T-helper 17 cell (primary cell): ENCODE measurements at places on chromosomes 5 and 9.
A peak's percentile ranks its signal among the peaks of the same experiment; 100 is the strongest.

DNA sequence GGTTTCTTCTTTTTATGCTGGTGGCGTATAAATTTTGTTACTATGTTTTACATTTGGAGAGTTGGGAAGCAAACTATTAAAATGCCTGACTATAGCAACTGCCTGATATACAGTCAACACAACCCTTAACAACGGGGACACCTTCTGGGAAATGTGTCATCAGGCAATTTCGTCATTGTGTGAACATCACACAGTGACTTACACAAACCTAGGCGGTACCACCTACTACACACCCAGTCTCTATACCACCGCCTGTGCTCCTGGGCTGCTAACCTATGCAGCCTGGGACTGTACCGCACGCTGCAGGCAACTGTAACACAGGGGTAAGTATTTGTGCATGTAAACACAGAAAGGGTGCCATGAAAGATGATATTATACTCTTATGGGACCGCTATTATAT is 1.3 kb upstream of the CDHR2 start:
- no peak for DNase-seq

- DNase-seq, result no peak
Observed at GRCh38 chr5:119398727-119399466, 43.1 kb downstream of the TNFAIP8 start.

- no peak for DNase-seq
Observed at GRCh38 chr5:180367991-180368390, 14.9 kb upstream of the GFPT2 start.

DNA sequence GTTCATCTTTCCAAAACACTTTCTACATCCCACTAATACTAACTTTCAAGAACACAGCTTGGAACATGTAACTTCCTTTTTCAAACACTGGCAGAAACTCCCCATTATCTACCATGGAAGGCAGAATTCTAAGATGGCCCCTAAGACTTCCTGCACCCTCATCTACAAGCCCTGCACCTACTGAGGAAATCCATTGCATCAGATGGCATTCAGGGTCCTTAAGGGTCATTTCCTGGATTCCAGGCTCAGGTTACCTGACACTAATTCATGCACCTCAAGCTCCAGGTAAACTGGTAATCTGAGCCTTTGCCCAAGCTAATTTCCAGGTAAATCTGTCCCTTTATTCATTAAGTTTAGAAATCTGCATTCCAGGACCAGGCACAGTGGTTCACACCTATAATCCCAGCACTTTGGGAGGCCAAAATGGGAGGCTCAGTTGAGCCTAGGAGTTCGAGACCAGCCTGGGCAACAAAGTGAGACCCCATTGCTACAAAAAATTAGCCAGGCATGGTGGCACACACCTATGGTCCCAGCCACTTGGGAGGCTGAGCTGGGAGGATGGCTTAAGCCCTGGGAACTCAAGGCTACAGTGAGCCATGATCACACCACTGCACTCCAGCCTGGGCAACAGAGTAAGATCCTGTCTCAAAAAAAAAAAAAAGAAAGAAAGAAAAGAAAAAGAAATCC is 91.6 kb downstream of the NFIB start:
- DNase-seq, result no peak

GRCh38 chr9:116262448-116262847 is 108.9 kb downstream of the PAPPA start:
- DNase-seq, result no peak

- peak; percentile 22 for DNase-seq
Observed at GRCh38 chr5:139389701-139390638, at the start of gene MZB1. MZB1 (minus strand) TSS chr5:139389913; CDS start chr5:139389856, 57 bp downstream.

DNA sequence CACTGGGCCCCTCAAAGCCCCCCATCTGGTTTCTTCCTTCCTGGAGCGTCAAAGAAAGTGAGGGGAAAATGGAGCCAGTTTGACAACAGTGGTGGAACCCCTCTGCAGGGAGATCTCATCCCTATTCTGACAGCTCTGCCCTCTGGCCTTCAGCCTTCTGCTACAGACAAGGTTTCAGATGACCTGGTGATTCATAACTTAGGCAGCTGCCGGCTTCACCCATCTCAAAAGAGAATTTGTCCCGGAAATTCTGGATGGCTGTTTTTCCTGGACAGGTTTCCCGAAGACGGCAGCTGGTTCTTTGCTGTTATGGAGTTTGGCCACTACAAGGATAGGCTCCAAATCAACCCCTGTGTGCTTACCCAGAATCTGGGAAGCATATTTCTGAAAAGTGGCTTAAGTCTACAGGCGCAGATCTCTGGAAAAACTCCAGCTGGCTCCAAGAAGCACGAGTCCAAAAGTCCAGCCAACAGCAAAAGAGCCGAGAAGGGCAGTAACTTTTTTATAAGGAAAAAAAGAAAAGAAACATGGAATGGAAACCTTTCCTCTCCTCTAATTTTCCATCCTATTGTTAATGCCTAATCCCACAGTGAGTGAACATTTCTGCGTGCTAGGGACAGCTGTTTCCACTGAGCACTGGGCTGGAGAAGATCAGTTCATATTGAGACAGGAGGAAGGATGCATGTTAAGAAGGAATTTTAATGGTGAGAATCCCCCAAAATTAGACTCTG is 54.5 kb downstream of the ZNF366 start:
- no peak for DNase-seq

GRCh38 chr5:44983006-44983405 is 174.3 kb downstream of the MRPS30 start:
- DNase-seq, result no peak

GRCh38 chr9:6600426-6600825 is 45.1 kb downstream of the GLDC start:
- no peak for DNase-seq

- DNase-seq, result no peak
Observed at GRCh38 chr5:144335561-144335960, 164.9 kb downstream of the KCTD16 start.

GRCh38 chr5:17748201-17748600 is 113.9 kb downstream of the TAF11L14 start:
- no peak for DNase-seq

- no peak for DNase-seq
Observed at GRCh38 chr9:21402386-21403251, 6.3 kb upstream of the IFNA8 start.

DNA sequence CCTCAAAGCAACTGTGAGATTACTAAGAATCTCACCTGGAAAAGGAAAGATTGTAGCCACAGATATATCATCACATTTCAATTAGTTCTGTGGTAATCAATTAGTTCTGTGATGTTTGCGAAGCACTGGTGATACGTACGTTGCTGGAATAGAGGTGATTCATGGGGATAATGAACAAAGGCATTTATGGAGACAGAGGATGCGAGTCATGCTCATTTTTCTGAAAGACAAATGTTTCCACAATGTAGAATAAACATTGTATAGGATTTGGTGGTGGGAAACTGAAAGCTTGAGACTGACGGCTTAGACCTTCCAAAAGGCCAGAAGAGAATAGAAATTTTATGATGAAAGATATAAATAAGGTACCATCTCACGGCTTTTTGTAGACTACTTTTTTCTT is 507.3 kb upstream of the TYRP1 start:
- no peak for DNase-seq

- no peak for DNase-seq
Observed at GRCh38 chr9:37904445-37905130, 661 bp upstream of the SLC25A51 start.

- DNase-seq, result no peak
Observed at GRCh38 chr5:94693043-94693822, 74.8 kb downstream of the SLF1 start.

- no peak for DNase-seq
Observed at GRCh38 chr9:505741-506059, 291.0 kb downstream of the DOCK8 start.

GRCh38 chr5:141898448-141899049 is 20.3 kb upstream of the PCDH1 start:
- DNase-seq, result no peak

DNA sequence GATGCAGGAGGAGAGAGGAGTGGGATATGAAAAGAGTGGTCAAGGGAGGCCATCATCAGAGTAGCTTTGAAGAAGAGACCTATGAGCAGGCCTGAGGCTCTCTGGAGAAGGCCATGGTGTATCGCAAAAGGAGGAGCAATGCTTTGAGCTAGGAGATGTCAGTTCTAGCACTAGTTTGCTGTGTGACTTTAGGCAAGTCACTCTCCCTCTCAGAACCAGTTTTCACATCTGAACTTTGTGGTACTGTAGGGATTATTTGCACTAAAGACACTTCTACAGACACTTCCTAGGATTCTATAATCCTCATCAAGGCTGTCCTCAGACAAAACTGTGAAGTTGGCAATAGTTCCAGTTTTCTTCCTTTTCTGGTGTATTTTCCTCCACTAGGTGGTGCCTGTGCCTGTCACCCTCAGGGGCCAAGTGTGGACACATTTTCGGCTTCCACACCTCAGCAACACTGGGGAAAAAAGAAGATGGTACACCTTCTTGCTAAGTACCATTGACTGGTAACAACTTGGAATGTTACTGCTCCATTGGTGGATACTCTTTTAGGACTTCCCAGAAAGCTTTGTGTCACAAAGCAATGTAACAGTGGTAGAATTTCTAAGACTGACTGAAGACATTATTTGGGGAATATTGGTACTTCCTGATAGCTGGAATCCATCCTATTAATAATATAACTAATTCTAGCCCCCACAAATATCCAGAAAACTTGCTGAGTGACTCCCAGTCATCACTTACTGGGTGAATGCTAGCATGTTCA is 9.9 kb downstream of the PAPPA start:
- DNase-seq, result no peak

DNA sequence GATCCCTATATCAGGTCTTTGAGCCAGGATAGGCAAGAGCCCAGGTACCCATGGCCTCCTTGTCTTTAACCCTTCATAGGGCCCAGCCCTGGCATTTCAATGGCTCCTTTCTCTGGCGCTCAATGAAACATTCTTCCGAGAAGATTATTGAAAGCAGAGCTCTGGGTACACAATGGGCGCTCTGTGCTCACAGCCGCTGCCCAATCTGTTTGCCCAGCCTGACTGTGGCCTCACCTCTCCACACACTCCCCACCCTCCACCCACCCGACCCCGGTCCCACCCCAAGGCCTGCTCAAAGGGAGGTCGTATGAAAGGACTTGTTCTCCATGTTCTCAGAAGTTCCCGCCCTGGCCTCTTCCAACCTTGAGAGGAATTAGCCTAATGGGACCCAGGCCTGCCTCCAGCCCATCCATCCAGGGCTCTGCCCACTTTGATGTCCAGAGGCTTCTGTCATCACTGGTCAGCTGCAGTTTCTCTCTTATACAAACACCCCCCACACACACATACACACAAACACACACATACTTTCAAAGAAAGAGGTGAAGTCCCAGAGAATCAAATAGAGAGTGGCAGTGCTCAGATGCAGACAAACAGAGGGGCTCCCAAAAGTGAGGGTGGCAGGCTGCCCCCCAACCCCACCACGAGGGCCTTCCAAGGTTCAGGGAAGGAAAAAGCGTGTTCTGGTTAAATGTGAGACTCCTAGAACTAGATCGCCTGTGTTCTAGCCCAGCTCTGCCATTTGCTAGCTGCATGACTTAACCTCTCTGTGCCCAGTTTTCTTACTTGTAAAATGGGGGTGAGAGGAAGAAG is 5.1 kb upstream of the ARSI start:
- no peak for DNase-seq

GRCh38 chr5:71454913-71455312 is 538 bp upstream of the BDP1 start:
- no peak for DNase-seq

- no peak for DNase-seq
Observed at GRCh38 chr5:94524841-94525697, 93.3 kb downstream of the KIAA0825 start.

DNA sequence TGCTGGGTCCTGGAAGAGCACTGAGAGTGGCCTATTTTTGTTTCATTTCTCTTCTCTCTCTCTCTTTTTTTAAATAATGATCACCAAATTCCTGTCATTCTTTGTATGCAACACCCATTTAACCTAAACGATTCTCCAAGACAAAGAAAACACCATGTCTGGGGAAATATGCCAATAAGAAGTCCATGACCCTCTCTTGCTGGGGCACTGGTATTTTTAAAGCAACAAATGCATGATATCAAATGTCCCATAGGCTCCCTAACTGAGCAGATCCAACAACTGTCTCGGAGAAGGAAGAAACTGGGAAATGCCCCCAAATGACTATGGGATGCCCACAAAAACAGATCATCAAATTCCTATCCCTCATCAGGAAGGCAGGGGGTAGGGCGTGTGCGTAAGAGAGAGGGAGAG is 567.4 kb downstream of the CCDC171 start:
- DNase-seq, result no peak

- DNase-seq, result no peak
Observed at GRCh38 chr9:19967216-19967887, 178.5 kb upstream of the SLC24A2 start.

GRCh38 chr9:109775516-109775915 is 4.5 kb upstream of the PALM2AKAP2 start:
- no peak for DNase-seq

- no peak for DNase-seq
Observed at GRCh38 chr5:67805666-67806348, 409.7 kb upstream of the PIK3R1 start.

GRCh38 chr9:88551546-88552137 is 16.7 kb downstream of the NXNL2 start:
- no peak for DNase-seq

- no peak for DNase-seq
Observed at GRCh38 chr9:115141612-115142011, 23.7 kb upstream of the TNC start.

GRCh38 chr9:2336055-2336454 is 285.5 kb upstream of the VLDLR start:
- no peak for DNase-seq

GRCh38 chr5:55894135-55894534 is 43.0 kb downstream of the IL31RA start:
- DNase-seq, result no peak

- no peak for DNase-seq
Observed at GRCh38 chr5:88691230-88691582, 191.8 kb downstream of the MEF2C start.

- DNase-seq, result no peak
Observed at GRCh38 chr9:19074836-19075235, 25.6 kb downstream of the RRAGA start.

GRCh38 chr5:33272288-33272687 is 168.5 kb upstream of the TARS1 start:
- no peak for DNase-seq

GRCh38 chr9:118215549-118215948 is 511.3 kb downstream of the TLR4 start:
- no peak for DNase-seq

- DNase-seq, result no peak
Observed at GRCh38 chr9:16281707-16282106, 588.8 kb downstream of the BNC2 start.

DNA sequence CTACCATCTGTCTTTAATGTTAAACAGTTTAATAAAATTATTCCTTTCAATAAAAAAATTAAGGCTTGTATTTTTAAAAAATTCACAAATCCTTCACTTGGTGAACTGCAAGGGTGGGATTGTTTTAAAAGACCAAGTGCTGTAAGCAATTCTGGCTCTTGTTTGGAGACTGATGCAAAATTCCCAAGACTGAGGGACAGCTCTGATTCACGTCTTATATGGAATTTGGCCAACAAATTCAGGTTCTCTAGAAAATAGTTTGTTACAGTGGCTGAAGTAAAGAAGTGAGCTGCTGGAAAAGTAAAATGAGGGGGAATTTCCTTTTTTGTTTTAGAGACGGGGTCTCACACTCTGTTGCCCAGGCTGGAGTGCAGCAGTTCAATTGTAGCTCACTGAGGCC is 58.3 kb downstream of the PRELID2 start:
- DNase-seq, result no peak

GRCh38 chr9:111400564-111400898 is 70.5 kb upstream of the OR2K2 start:
- DNase-seq, result no peak
